Transverse colon (tissue), 4 donors: ENCODE measurements at places on chromosomes 3 and 15. TPM values are rescaled to one million over a fixed set of nuclear protein-coding genes. Genes with fewer than 3 reads are reported as not detected.

CDHR4 gene
- not detected for total RNA-seq

PARP15 gene
- 10.3 TPM for total RNA-seq

IQCF5 gene
- not detected for total RNA-seq

- H3K27ac ChIP-seq, result no peak overlapping the region
- no peaks in the 10 kb centered on the region for H3K36me3 ChIP-seq
- no peak for DNase-seq
- H3K27me3 ChIP-seq, result no peaks in the 10 kb centered on the region
- no peak overlapping the region for H3K4me3 ChIP-seq
- H3K4me1 ChIP-seq, result no peaks in the 10 kb centered on the region
Observed at GRCh38 chr15:70056091-70056680, 41.5 kb downstream of the TLE3 start.

- no peak overlapping the region for H3K4me3 ChIP-seq
- no peaks in the 10 kb centered on the region for H3K36me3 ChIP-seq
- no peaks in the 10 kb centered on the region for H3K27me3 ChIP-seq
- DNase-seq, result no peak
- no peak overlapping the region for H3K27ac ChIP-seq
Observed at GRCh38 chr3:186630950-186631641, 9.1 kb upstream of the FETUB start.
